ENCODE measurements at places on chromosomes 5 and 9.
A peak's percentile ranks its signal among the peaks of the same experiment; 100 is the strongest.

DNA sequence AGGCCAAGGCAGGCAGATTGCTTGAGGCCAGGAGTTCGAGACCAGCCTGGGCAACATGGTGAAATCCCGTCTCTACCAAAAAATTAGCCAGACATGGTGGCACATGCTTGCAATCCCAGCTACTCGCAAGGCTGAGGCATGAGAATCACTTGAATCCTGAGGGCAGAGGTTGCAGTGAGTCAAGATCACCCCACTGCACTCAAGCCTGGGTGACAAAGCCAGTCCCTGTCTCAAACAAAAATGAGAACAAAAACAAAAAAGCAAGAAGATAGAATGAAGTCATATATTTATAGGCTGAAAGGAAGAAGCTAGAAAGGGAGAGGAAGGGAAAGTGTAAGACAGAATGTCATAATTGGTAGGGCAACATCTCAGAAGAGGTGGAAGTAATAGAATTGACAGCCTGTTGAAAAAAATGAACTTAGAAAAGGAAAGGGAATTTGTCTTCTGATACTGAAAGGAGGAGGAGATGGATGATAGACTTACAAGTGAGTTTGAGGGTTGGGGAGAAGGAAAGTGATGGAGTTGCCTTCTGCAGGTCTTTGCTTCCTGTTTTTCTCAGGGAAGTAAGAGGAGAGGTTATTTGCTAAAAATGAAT is 32.2 kb downstream of the CARD6 start:
- no peak for DNase-seq

DNA sequence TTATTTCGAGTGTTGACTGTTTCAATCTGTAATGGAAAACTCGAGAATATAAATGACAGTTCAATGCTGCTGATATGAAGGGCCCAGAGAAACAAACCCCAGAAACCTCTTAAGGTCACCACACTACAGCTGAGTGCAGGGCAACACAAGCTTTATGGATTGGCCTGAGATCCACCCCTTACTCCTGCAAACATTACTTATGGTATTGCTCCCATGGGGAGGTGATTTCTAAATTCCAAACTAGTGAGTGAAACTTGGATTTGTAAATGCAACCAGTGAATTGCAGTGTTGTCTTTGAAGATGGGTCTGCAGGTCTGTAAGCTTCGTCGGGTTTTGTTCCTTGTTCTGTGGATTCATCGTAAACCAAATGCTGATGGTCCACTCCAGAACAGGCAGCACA is 85.4 kb downstream of the NTRK2 start:
- DNase-seq, result no peak

DNA sequence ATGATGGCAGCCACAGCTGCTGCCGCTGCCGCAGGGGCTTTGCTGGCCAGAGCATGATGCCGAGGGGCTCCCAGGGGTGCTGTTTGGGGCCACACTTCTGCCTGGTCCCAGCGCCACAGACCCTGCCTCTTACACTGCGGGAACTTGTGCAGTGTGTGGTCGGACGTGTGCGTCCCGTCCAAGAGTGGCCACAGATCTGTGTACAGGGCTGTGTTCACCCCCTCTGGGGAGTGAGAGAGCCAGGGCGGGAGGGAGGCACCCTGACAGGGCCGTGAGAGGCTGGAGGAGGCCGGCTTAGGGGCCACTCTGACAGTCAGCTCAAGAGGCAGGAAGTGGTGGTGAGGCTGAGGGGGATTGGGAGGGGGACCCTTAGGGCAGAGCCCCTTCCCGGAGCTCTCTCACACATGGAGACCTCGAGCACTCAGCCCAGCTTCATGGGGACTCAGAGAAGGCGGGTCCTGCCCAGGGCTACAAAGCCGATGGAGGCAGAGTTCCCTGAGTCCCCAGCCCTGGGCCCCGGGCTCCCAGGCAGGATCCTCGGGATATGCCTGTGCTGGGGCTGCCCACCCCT is 13.1 kb upstream of the CARD19 start:
- DNase-seq, result no peak

DNA sequence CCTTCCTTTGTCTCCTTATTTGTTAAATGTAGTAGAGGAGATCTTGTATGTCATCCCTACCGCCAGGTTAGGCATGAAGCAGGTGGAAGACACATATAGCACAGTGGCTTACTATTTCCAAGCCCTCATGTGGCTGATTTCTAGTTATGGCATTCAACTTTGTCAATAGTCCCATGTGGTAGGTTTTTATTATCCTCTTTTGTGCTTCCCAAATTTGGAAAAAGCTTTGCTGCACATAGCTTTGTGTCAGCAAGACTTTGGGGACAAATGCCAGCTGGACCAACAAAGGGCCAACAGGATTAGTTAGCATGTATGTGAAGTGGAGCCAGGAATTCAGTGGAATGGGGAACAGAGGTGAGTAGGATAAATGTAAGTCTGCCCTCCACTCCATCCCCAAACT is 276.3 kb downstream of the PSAT1 start:
- DNase-seq, result no peak

DNA sequence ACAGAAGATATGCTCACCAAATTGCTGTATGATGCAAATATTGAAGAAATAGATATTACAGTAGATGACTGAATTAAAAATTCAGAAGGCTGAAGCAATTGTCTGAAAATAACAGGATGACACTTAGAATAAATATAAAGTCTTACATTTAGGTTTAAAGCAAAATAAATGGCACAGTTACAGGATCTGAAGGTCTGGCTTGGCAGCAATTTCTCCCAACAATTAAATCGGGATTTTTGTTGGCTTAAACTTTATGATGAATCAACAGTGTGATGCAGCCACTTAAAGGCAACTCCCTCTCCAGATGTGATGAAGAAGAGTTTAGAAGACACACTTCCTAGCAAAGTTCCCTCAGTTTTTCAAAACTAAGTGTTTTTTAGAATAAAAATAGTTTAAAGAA is 80.5 kb downstream of the NREP start:
- no peak for DNase-seq

DNA sequence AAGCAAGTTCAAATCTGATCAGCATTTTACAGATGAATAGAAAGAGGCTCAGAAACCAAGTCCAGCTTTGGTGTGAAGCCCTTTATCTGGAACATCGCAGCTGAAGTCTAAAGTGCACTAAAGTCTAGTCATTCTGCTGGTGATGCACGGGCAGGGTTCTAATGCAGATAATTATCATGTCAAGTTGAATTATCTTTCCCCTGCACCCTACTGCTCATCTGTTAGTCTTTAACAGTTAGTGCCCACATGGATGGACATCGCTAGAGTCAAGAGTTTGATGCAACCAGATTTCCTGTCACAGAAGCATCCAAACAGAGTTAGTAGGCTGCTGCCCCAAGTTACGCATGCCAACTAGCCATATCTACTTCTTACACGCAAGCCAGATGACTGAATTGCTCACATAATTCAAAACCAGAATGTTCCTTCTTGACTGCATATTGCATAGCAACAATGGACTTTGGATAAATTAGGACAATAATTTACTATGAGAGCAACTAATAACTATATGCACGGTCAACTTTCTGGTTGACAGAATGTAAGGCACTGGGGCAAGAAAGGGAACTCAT is 1.6 kb upstream of the TOMM5 start:
- DNase-seq, result no peak

DNA sequence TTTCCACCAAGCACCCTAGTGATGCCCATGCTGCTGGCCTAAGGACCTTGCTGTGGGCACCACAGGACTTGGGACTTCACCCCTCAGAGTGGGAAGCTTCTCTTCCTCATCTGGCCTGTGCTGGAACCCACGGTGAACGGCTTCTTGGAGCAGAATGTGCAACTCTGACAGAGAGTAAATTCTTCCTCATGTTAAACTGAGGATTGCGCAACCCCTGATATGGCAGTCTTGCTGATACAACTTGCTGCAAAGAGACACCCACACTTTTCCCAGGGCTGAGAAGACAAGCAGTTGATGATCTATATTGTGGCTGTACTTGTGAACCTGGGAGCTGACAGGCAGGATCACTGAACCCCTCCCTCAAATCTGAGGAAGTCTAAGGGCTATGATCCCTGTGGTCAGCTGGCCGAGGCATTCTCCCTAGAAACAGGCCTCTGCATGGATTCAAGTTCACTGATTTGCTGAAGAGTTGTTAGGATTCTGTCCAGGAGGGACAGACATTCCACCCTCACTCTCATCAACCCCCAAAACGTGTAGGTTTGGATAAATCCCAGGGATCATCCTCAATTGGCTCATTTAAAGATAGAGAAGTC is 307.2 kb downstream of the MTRR start:
- DNase-seq, result no peak

- no peak for DNase-seq
Measured at GRCh38 chr9:129363216-129363873, 185.3 kb upstream of the IER5L start.

GRCh38 chr9:73265876-73266275 is 114.2 kb downstream of the ANXA1 start:
- no peak for DNase-seq

DNA sequence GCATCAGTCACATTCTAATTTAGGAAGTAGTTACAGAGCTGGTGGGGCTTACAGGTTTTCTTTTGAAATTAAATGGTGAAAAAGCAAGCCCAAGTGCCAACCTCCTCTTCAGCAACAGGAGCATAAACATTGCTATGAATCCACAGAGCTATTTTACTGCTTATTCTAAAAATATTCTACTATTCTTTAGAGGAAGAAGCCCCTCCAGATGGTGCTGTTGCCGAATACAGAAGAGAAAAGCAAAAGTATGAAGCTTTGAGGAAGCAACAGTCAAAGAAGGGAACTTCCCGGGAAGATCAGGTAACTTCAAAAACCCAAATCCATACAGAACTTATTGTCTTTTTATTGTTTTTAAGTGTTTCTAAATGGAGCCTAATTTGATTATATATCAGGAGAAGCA is 202.8 kb downstream of the CWC27 start:
- no peak for DNase-seq

DNA sequence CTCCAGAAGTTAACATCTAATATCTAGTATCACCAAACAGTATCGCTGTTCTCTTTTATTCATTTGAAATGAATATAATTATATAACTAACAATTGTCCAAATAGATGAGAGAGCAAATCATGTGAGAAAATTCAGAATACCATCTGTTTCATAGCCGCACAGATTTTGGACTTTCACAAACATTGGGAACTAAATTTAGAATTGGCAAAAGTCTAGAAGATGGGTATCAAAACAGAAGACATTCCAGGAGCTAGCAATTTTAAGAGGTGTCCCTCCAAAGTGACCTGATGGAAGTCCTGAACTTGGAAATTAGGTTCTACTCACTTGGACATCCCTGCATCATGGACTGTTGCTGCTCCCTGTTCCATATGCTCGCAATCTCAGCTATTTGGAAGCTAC is 57.0 kb upstream of the FSD1L start:
- DNase-seq, result no peak

GRCh38 chr9:129678844-129679243 is 13.4 kb downstream of the PRRX2 start:
- no peak for DNase-seq

DNA sequence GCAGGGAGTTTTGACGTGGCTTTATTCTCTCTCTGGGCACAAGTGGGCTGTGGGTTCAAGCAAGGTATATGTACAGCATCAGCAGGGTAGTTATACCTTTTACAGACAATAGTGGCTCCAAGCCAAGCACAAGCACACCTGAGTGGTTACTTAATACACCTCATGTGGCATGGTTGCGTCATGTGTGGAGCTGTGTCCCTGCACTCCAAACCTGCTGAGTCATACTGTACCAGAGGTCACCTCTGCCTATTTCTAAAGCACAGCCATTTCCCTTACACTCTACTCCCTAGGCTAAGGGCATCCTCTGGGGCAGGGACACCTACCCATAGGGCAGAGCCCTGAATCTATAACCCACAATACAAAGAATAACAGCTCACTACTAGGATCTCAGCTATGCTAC is 147.3 kb downstream of the OSTF1 start:
- no peak for DNase-seq

- DNase-seq, result no peak
Measured at GRCh38 chr5:60295423-60295822, 401.9 kb upstream of the PDE4D start.

GRCh38 chr5:146539973-146540372 is 24.0 kb upstream of the GPR151 start:
- DNase-seq, result no peak

- peak; percentile 71 for DNase-seq
Measured at GRCh38 chr9:121650217-121651007, 1.0 kb upstream of the DAB2IP start.

DNA sequence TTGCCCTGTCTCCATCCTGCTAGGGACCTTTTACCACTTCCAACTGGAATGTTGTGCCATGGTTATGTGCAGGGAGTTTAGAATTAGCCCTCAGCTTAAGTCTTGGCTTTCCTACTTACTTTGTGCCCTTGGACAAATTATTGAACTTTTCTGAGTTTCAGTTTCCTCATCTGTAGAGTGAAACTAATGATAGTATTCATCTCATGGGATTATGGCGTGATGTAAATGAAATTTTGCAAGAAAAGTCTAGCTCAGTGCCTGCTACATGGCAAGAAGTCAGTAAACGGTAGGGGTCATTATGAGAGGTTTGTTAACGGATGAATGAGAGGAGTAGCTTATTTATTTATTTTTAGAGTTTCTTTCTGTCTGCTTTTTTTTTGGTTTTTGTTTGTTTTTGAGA is 1.8 kb downstream of the MVB12B start:
- no peak for DNase-seq

- DNase-seq, result no peak
Measured at GRCh38 chr5:149712439-149713147, 17.5 kb upstream of the PPARGC1B start.

DNA sequence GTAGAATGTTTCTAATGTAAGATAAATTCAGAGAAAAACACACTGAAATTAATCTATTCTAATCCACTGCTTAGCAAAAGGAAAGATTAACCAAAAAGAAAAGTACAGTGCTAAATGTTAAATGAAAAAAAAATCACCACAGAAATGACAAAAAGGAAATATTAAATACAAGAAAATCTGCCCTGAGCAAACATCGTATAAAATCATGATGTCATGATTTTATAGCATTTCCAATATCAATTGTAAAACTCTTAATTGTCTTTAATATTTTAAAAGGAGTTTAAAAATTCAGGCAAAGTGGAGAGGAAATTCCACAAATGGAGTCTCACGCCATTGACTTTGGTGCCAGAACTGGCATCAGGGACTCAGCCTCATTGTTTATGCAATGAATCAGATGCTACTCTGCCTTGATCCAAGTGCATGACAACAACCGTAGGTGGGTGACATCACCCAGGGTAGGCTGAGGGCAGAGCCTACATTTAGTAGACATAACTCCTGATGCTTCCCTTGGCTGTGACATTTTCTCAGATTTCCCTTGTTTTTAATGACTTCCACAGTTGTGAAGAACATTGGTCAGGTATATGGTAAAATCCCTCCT is 696.8 kb downstream of the SEMA5A start:
- no peak for DNase-seq

DNA sequence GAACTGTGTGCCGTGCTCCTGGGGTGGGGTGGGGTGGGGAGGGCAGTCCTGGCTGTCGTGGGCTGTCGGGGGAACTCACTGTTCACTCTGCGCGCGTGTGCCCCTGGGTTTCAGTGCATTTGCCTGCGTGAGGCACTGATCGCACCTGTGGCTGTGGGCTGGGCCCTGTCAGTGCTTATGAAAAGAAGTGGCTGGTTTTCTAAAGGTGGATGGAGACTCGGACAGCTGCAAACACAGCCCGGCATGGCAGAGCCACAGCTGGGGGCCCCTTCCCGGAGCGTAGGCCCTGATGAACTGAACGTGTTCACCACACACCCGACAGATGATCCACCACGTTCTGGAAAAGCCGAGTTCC is 42.7 kb downstream of the NKD2 start:
- no peak for DNase-seq
